Activated CD4-positive, alpha-beta T cell treated with anti-CD3 and anti-CD28 coated beads for 4 hours (primary cell): ENCODE measurements at places on chromosomes 5 and 9.

GRCh38 chr5:181042722-181043121 lies 2.7 kb downstream of the BTNL9 start:
- DNase-seq: no peak

- no peak for DNase-seq
Measured at GRCh38 chr5:30802961-30803705, 390.4 kb upstream of the CDH6 start.

GRCh38 chr5:147818290-147818689 lies 13.2 kb downstream of the SPINK1 start:
- DNase-seq: no peak

GRCh38 chr9:108105885-108106284 lies 616.3 kb upstream of the KLF4 start:
- DNase-seq: no peak

DNA sequence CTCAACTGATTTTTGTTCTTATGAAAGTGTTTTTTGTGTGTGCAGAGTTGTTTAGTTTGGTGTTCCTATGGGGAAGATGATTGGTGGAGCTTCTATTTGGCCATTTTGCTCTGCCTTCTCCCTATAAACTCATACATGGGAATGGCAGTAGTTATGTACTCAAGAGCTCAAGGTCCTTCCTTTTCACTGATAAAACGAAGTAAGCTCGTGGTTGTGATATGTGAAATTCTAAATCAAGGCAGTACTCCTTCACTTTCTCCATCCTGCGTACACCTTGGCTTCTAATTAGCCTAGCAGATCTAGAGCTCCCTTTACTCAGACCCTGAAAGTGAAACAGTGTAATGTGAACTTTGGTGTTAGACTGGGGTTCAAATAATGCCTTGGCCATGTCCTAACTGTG lies 159.3 kb upstream of the TNC start:
- no peak for DNase-seq

DNA sequence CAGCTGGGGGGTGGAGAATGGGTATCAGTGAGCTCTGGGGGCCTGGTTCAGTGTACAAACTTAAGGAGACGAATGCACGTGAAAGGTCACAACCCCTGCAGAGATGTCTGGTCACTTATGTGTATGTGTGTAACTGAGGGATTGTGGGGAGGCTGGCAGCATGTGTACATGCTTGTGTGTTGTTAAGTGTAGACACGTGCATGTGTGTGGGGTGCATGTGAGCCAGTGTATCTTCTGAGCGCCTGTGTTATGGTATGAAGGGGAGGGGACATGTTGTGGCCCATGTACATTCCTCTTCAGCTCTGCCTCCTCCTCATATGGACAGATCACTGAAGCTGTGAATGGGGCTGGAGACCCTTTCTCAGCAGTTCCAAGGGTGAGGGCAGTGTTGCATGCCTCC lies 2.0 kb downstream of the TMEM8B start:
- no peak for DNase-seq

- no peak for DNase-seq
Measured at GRCh38 chr9:28801144-28801799, 1228.0 kb upstream of the C9orf72 start.

DNA sequence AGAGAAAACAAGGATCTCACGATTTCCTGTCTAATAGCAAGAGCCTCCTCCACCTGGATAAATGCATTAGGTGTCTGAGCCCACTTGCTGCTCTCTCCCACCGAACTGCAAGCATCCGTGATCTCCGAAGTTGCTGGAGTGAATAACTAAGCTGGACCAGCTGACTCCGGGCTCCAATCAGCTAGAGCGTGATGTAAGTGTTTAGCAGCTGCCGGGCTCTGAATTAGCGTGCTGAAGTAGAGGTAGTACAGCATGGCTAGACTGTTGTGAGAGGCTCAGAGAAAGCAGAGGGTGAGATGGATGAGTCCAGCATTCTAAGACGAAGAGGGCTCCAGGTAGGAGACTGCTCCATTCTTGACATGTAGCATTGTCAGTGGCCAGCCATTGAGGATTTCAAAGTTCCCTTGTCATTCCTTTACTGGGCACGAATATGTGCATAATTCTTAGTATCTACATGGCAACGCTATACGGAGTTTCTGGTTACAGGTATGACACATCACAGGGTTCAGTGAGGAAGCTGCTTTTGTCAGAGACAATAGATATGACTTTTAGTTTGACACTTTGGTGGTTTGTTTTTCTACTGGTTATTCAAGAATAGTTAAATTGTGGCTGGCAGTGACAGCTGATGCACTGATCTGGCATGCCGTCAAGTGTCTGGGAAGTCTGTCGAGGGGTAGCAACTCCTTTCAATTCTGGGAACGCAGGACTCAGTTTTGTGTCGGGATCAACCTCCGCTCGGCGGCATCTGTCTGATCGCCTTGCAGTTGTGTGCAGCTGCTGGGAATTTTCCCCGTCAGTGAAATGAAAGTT lies 232.6 kb downstream of the MAST4 start:
- DNase-seq: peak; percentile 44

GRCh38 chr5:53069626-53070025 lies 39.9 kb downstream of the MOCS2 start:
- peak; percentile 26 for DNase-seq

GRCh38 chr5:131672776-131673175 lies 37.7 kb upstream of the RAPGEF6 start:
- DNase-seq: no peak

DNA sequence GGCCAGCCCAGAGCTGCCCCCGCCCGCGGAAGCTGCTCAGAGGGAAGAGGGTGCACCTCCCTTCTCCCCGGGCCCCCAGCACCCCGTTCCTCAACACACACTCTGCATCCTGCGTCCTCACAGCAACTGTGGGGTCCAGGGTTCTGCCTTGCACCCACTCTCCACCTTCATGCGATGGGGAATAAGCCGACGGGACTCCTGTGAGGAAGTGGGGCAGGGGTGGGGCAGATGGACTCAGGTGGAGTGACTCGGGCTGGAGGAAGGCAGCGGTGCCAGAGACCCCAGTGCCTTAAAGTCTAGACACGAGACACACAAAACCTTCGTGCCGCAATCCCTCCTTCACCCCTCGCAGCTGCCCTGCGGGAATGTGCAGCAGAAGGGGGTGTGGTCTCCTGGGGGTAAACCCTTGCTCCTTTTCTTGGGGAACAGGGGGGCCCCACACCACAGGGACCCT lies 8.6 kb downstream of the BRD3 start:
- no peak for DNase-seq

DNA sequence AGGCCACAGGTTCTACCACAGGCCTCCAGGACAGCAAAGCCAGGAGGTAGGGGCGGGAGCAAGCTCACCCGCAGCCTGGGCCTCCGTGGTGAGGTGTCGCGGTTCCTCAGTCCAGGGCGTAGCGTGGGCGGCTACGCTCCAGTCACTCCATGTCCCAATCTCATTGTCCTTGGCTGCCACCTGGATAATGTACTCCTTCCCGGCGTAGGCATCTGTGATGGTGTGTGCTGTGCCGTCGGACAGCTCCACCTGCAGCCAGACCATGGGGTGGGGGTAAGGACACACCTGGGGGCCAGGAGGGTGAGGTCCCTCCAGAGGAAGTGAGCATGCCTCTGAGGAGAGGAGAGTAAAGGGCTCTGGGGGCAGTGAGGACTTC lies 29.8 kb upstream of the ENHO start:
- no peak for DNase-seq

- DNase-seq: no peak
Measured at GRCh38 chr9:137300567-137301080, 1.4 kb downstream of the NRARP start.

DNA sequence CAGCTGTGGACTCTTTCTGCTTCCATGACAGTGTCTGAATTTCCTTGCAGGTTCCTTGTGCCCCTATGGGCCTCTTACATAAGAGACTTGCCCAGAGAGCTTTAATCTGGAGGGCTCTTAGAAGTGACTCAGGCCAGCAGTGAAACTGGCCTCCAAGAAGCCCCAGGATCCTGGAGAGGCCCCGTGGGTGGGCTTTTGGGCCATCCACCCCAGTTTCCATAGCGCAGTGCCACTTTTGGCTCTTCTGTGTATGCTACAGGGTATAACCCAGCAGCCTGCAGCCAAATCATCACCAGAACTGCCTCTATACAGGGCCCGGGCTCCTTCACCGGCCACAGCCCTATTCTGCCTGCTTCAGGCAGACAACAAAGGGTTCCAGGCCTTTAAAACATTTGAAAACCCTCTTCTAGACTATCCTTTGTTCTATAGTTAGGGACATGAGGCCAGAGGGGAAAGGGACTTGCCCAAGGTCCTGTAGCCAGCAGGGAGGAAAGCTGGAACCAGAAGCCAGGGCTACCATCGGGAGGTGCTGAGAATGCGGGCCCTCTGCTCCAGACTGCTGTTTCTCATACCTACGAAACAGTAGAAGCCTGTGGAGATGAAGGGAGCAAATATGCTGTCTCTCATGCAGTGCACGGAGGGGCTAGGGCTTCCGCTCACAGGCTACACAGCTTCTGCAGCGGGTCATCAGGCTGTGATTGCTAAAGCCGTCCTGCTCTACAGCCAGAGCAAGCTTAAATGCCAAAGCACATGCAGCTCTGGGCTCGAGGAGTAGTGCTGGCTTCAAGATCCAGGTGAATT lies 18.0 kb downstream of the SH3PXD2B start:
- DNase-seq: no peak

GRCh38 chr5:155759984-155760383 lies 567.0 kb upstream of the SGCD start:
- no peak for DNase-seq

- no peak for DNase-seq
Measured at GRCh38 chr9:114203410-114204140, 48.2 kb downstream of the COL27A1 start.

DNA sequence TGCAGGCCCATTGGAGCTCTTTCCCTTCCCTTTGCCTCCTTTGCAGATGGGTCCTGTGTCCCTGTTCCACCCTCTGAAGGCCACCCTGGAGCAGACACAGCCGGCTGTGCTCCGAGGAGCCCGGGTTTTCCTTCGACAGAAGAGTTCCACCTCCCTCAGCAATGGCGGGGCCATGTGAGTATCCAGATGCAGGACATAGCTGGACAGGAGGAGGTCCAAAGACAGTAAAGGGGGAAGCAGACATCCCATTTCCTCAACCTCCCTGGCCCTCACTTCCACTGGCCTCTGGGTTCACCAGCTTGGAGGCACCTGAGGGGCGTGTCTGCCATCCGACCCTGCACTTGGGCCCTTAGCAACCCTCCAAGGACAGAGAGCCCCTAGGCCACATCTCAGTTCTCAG lies 237.9 kb downstream of the CACNA1B start:
- no peak for DNase-seq

- no peak for DNase-seq
Measured at GRCh38 chr5:168002116-168002515, 289.3 kb upstream of the WWC1 start.

GRCh38 chr9:114170771-114171461 lies 15.6 kb downstream of the COL27A1 start:
- no peak for DNase-seq

GRCh38 chr5:39478863-39479262 lies 54.1 kb upstream of the DAB2 start:
- no peak for DNase-seq

- no peak for DNase-seq
Measured at GRCh38 chr5:89830691-89831090, 578.9 kb downstream of the CETN3 start.

DNA sequence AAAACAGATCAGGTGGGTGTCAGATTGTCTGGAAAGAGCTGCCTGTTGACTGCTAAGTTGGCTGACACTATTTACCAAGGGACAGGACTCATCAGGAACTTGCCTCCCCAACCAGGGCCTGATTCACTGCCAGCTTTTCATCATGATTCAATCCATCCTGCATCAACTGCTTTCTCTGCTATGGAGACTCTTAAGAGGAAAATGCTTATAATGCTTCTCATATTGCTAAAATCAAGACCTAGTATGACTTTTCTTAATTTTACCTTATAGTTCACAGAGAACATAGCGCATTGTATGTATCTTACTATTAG lies 21.3 kb downstream of the HTR4 start:
- DNase-seq: no peak

- no peak for DNase-seq
Measured at GRCh38 chr9:101399643-101399970, 956 bp downstream of the ZNF189 start.

DNA sequence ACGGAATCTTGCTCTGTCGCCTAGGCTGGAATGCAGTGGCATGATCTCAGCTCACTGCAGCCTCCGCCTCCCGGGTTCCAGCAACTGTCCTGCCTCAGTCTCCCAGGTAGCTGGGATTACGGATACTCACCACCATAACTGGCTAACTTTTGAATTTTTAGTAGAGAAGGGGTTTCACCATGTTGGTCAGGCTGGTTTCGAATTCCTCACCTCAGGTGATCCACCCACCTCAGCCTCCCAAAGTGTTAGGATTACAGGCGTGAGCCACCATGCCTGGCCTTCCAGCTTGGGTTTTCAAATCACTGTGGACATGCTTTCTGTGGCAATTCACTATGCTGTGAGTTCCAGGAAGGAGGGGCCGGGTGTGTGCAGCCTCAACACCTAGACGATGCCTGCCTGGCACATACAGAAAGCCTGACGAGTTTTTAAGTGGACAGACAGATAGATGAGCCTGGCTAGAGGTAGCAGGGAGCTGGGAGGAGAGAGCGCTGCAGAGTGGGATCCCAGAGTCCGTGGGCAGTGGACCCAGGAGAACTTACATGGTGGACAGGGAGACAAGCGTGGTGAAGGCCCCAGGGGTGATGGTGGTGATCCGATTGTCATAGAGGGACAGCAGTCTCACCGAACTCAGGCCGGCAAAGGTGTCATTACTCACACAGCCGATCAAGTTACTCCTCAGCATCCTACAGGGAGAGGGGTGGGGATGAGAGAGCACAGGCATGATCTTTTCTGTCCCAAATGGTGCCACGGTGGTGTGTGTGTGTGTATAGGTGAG lies 173.4 kb upstream of the PANK3 start:
- DNase-seq: no peak

- DNase-seq: no peak
Measured at GRCh38 chr9:84667571-84668195, 1.8 kb upstream of the NTRK2 start.

GRCh38 chr9:116181853-116182610 lies 28.4 kb downstream of the PAPPA start:
- no peak for DNase-seq

DNA sequence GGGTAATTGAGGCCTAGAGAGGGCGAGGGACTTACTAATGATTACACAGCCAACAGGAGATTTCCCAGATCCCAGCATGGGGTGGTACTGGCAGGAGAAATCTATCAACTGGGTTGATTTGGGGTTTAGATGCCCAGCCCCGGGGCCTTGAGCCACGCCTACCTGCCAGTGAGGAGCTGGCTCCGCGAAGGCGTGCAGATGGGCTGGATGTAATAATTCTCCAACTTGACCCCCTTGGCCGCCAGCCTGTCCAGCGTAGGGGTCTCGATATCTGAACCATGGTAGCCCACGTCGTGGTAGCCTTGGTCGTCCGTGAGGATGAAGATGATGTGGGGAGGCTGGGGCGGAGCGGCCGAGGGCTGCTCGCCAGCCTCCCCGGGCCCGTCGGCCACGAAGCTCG lies 804 bp downstream of the ARSI start:
- no peak for DNase-seq

- DNase-seq: no peak
Measured at GRCh38 chr5:168093200-168093910, 198.1 kb upstream of the WWC1 start.
